Amniotic stem cell (primary cell): ENCODE measurements at places on chromosomes 12 and 14.

- no peak for DNase-seq
Observed at GRCh38 chr14:29734732-29735131, 192.9 kb downstream of the PRKD1 start.

- DNase-seq, result peak; percentile 3
Observed at GRCh38 chr12:83826112-83826511, 1086.5 kb downstream of the SLC6A15 start.

GRCh38 chr14:104877806-104878550 lies 12.9 kb downstream of the CEP170B start:
- no peak for DNase-seq

- no peak for DNase-seq
Observed at GRCh38 chr12:42166501-42166900, 21.8 kb upstream of the GXYLT1 start.

DNA sequence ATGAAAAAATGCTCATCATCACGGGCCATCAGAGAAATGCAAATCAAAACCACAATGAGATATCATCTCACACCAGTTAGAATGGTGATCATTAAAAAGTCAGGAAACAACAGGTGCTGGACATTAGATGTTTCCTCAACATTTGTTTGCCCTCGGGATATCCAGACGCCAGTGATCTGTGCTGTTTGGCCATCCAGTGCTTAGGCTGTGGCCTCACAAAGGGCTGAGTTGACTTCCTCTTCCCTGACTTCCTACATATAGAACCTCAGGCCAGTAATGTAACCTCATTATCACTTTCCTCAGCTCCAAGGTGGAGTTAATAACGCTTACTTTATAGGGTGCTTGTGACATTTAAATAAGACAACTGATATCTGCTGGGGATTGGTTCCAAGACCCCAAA lies 51.8 kb downstream of the SLC15A5 start:
- no peak for DNase-seq

GRCh38 chr12:63976902-63977395 lies 132.4 kb downstream of the SRGAP1 start:
- no peak for DNase-seq

GRCh38 chr12:29030006-29030405 lies 119.1 kb upstream of the FAR2 start:
- DNase-seq, result no peak

- no peak for DNase-seq
Observed at GRCh38 chr12:48001505-48002413, 2.5 kb downstream of the COL2A1 start.

- no peak for DNase-seq
Observed at GRCh38 chr12:64716371-64716770, 42.8 kb downstream of the GNS start.

- no peak for DNase-seq
Observed at GRCh38 chr12:1322821-1323220, 271.6 kb downstream of the FBXL14 start.

DNA sequence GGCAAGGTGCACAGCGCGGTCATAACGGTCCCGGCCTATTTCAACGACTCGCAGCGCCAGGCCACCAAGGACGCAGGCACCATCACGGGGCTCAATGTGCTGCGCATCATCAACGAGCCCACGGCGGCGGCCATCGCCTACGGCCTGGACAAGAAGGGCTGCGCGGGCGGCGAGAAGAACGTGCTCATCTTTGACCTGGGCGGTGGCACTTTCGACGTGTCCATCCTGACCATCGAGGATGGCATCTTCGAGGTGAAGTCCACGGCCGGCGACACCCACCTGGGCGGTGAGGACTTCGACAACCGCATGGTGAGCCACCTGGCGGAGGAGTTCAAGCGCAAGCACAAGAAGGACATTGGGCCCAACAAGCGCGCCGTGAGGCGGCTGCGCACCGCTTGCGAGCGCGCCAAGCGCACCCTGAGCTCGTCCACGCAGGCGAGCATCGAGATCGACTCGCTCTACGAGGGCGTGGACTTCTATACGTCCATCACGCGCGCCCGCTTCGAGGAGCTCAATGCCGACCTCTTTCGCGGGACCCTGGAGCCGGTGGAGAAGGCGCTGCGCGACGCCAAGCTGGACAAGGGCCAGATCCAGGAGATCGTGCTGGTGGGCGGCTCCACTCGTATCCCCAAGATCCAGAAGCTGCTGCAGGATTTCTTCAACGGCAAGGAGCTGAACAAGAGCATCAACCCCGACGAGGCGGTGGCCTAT lies 875 bp downstream of the HSPA2 start:
- no peak for DNase-seq

DNA sequence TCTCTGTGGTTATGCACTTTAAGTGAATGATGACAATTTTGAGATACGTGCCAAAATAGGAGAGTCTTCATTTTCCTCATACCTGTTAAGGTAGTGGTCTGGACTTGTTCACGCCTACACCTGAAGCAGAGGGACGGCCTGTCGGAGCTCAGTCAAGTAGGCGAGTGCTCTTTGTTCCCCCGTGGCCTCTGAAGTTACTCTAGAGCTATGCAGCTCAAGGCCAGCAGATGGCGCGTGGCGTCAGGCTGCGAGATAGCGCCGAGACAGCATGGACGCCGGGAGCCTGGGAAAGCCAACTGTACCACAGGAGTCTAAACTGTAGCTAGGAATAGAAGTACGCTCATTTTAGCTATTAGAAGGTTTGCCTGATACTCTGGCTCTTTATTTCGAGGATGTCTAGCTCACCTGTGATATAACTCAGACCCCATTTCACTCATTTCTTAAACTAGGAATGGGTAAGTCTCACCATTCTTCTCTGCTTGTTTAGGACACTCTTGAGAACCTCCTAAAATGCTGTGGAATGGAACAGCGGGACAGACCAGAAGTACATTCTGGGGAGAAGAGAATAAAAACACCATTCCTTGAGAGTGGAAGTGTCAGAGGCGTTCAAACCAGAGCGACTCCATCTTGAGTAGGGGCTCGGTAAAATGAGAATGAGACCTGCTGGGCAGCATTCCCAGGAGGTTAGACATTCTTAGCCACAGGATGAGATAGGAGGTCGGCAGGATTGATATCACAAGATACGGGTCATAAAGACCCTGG lies 267.4 kb upstream of the HMGA2 start:
- DNase-seq, result peak; percentile 78

- peak; percentile 44 for DNase-seq
Observed at GRCh38 chr12:85468356-85469157, 188.5 kb downstream of the ALX1 start.

- no peak for DNase-seq
Observed at GRCh38 chr14:79201564-79202207, 1009.6 kb downstream of the DIO2 start.

- no peak for DNase-seq
Observed at GRCh38 chr12:79614730-79615129, 76.0 kb downstream of the PAWR start.

DNA sequence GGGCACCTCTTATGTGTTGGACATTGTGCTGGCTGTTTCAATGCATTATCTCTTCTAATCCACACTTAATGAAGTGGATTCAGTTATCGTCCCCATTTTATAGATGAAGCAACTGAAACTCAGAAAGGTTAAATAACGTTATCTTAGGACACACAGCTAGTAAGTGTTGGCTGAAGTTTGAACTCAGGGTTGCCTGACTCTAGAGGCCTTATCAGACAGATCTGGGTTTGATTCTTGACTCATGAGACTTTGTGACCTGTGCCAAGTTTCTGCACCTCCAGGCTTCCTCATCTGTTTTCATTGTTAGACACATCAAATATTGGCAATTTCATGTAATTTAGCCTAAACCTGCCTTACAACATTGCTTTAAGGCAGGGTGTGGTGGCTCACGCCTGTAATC lies 18.2 kb upstream of the IRF2BPL start:
- DNase-seq, result no peak

DNA sequence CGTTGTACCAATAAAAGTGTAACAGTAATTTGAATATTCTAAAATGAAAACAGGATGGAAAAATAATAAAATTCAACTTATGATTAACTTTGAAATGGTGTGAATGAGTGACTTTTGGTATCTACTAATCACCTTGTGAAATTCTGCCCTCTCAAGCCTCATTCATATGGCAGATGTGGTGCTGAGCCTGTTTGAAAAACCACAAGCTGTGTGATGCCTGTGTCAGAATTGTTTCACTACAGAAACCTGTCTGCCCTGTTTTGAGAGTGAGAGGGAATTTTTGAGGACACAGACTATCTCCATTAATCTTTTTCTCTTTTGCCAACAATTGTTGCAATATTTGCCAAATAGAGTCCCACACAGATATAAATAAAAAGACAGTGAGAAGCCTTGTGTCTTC lies 3.9 kb upstream of the RNU6-7 start:
- no peak for DNase-seq

GRCh38 chr12:41367726-41368405 lies 179.7 kb downstream of the PDZRN4 start:
- no peak for DNase-seq

DNA sequence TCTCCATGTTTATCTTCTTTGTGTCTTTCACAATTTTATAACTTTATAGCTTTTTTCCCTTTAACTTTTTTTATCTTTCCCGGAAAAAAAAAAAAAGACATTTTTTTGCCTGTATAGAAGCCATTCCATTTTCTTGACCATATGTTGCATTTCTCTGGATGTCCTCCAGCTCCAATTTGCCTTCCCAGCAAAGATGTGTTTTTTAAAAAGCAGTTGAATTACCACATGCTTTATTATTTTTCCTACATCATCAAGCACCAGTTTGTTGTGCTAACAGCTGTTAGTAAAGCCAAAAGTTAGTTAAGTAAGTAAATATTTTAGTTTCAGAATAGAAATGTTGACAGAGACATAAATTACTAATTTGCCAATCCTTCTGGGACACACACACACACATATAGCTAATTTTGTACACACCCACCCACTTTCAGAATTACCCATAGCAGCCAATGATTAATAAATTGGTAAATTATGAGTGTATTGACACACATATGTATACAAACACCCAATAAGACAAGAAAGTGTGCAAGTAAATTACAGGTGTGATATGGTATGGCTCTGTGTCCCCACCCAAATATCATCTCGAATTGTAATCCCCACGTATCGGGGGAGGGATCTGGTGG lies 118.3 kb downstream of the SLC38A6 start:
- DNase-seq, result no peak

DNA sequence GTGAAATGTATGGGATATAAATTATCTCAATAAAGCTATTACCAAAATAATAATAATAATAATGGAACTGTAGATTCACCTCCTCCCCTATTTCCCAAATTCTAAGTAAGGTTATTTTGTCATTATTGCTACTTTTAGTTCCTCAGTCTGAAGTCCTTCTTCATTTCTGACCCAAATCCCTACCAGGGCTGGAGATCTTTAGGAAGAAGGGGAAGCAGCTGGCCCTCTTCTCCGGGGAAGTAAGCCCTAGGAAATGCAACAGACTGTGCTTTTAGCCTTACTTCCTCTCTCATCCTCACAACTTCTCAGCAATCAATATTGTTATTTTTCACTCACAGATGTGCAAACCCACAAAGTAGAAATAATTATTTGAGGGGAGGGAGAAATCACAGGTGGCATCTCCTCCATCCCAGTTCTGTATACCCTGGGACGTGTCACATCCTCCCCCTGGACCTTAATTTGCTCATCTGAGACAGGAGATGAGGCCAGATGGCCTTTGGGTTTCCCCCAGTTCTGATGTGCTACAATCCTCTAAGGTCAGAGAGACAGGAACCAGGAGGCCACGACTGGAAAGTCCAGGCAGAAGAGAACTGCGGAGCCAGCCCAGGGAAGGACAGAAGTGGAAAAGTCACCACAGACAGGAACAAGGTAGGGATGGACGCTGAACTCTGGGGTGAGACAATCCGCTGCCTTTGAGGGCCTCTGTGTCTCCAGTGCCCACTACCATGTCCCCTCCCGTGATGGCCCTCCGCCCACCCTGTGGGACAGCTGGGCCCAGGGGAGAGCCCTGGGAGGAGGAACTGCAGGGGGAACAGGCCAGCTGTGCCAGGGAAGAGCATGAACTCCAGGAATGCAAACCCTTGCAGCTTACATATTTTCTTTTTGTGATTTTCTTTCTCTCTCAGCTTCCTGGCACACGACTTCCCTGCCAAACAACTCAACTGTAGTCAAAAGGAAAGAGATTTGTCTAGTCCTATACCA lies 10.6 kb upstream of the TNFRSF1A start:
- DNase-seq, result no peak

GRCh38 chr12:16763901-16764300 lies 157.9 kb upstream of the LMO3 start:
- no peak for DNase-seq

DNA sequence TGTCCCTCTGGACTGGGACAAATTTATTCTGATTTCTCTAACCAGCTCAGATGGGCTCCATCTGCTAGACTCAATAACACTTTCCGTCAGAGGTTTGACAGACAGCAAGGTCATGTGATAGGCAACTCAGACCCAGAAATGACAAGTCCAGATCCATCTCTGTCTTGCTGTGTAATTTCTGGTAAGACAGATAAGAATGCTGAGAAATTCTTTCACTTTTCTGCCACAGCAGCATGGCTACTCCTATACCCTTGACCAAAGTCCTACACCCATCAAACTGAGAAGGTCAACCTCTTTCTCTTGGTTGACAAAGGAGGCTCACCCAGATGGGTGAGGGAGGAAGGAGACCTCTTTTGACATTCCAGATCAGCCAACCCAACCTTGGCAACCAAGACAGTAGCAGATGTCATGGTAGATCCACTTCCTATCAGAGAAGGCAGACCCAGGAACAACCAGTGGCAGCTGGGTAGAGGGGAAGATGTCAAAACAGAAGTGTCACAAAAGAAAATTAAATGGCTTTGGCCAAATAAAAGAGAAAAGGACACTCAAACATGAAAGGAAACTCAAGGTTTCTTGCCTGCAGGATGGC lies 36.9 kb upstream of the PRKAB1 start:
- no peak for DNase-seq

DNA sequence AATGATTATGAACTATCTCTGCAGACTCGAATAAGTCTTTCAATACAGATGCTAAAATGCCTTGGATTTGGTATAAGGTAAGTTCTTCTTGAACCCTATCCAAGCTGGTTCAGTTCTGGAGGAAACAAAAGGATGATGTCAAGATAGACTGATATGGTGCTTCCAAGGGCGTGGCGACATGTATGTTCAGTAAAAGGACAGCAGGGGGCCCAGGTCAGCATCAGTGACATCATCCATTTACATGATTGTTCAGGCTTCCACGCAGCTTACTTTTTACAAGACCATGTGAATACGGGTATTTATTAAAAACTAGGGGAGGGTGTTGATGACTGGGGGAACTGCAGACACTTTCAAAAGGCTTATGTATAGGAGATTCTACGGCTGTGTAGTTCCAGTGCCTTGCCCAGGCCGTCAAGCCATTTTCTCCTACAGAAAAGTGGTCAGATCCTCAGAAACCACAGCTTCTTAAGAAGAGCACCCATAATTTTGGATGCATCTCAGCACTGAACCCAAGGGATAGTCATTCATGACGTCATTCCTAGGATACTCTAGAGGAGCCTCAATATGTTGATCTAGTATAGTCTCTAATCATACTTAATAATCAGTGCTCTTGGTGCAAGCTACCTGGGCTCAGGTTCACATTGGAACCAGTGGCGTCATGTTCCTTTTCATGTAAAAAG lies 527.7 kb downstream of the FUT8 start:
- DNase-seq, result no peak

DNA sequence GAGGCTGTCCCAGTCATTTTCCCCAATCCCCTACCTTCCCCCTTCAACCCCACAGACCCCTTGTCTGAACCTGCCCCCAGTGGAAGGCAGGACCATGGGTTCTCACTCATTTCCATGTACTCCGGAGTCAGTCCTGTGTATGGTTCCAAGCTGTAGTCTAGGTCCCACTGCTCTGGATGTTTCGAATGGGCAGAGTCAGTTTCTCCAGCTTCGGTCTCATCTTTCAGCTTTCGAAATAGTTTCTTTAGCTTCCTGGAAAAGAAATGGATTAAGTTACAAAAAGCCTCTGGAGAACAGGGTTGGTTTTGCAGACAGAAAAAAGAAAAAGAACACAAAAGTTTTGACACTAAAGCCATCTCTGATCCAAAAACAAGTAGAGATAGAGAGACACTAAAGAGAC lies 167.5 kb downstream of the NTF3 start:
- no peak for DNase-seq
